ENCODE measurements at places on chromosomes 12 and 14.
A peak's percentile ranks its signal among the peaks of the same experiment; 100 is the strongest.

- no peak for DNase-seq
Measured at GRCh38 chr12:67645601-67646000, 2.9 kb upstream of the DYRK2 start.

- no peak for DNase-seq
Measured at GRCh38 chr14:90034835-90035525, 26.8 kb upstream of the KCNK13 start.

- DNase-seq: no peak
Measured at GRCh38 chr12:47903927-47904712, 674 bp downstream of the VDR start.

DNA sequence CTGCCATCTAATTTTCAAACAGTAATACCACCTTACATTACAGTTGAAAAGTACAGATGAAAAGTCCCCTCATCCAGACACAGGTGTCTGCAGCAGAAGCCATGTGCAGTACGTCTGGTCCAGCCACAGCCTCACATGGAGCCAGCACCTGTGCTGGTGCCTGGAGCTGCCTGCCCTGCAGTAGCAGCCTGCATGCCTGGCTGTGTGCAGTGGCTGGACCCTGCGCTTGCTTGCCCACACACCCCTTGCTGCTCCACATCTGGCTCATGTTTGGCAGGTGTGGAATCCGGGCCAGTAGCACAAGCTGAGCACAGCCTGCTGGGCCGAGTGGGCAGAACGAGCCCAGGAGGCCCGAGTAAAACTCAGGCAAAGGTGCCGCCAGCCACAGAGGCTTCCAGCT is 21.8 kb upstream of the CPM start:
- DNase-seq: no peak

DNA sequence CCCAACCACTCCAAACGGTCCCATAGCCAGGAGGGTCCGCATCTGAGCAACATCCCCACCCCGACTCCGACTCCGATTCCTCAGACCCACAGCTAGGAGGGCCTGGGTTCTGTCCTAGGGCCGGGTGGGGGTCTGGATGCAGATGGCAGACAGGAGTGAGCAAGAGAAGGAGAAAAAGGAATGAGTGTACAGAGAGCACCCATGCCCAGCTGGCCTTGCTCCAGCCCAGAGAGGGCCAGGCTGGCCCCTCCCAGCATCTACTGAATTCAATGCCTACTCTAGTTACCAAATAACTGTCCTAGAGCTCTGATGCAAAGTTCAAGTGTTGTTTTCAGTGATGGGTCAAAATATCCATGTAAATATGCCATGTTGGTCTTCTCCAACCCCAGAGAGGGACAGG is 40.8 kb downstream of the VDR start:
- no peak for DNase-seq

- no peak for DNase-seq
Measured at GRCh38 chr12:89762498-89763170, 54.0 kb upstream of the ATP2B1 start.

DNA sequence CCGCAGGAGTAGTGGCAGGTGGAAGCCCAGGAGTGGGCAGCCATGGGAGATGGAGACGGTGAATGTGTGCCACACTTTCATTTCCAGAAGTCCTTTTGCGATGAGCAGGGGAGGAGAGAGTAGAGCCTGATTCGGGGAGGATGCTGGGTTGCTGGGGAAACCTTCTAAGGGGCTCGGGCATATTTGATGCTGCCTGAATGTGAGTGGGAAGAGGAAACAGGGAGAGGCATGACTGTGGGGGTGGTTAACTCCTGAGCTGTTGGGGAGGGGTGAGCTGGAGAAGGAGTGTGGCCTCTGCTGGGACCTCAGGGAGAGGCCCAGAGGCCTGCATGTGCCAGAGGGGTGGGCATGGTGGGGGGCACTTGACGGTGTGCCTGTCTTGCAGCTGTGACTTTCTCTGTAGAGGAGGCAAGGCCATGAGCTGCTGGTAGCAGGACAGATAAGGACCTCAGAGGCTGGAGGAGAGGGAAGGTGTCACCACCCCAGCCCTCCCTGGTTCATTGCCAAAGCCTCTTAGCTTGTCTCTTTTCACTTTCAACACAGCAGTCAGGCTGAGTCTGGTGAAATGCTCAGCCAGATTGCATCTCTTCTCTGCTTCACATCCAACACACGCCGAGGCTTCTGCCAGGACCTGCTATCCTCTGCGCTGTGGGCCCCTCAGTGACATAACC is 11.4 kb downstream of the GLT1D1 start:
- DNase-seq: no peak

DNA sequence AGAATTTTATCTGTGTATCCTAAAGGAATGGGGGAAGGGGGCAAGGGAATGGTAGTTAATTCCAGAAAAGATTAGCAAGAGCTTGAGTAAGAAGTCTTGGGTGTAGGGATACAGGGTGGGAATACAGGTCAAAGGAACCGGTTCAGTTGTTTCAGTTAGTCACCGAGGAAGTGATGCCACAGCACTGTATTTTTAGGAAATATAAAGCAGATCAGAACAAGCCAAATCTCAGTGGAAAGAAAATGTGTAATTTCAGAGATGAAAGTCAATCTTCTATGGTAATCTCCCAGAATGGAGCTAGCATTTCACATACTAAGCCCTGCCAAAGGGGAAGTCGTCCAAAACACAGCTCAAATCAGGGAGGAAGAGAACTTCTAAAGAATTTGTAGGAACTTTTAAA is 4.7 kb upstream of the TUBA1C start:
- no peak for DNase-seq

DNA sequence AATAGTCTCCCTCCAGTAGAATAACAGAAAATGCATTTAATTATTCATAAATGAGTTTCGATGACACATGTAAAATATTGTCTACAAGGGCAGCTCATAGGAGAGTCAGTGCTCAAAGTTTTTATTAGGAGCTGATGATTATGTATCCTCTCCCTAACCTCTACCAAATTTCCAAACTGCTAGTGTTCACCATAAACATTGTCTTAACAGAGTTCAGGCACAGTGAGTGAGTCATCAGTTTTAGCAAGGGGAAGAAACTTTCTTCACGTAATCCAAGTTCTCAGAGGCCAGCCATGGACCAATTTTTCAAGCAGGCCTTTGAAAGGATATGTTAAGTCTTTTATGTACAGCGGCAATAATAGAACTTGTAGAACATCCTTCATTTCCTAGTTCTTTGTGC is 649.2 kb upstream of the MIS18BP1 start:
- no peak for DNase-seq

DNA sequence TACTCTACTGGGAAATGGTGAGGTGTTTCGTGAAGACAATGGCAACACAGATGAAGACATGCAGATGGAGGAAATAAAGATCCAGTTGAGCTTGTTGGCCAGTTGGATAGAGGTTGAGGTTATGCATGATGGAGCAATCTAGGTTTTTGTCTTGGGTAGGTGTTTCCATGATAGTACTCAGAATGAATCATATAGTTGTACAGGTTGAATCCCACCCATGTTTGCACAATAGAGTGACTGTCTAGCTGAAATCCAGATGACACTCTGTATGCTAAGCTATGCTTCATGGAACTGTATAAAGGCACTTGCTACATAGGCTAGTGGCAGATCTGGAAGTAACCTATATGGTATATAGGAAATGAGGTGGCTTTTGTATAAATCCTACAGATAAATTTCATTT is 264.9 kb downstream of the NAV3 start:
- DNase-seq: no peak

- no peak for DNase-seq
Measured at GRCh38 chr12:72631926-72632685, 359.9 kb downstream of the TRHDE start.

DNA sequence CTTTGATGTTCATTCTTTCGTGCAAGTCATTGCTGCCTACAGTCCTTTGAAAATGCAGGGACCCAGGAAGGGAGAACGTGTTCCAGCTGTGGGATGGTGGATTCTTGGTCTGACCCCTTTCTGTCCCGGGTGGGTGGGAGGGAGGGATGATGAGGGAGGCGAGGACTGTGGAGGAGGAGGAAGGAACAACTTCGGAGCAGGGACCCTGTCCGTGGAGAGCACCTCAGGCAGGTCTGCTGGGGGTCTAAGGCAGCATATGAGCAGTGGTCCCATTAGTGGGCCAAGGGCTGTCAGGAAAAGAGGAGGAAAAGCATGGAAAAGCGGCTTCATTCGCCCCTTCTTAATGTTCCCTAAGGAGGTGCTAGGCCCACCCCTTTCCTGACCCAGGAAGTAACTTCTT is 36.0 kb downstream of the CACNA2D4 start:
- DNase-seq: no peak

DNA sequence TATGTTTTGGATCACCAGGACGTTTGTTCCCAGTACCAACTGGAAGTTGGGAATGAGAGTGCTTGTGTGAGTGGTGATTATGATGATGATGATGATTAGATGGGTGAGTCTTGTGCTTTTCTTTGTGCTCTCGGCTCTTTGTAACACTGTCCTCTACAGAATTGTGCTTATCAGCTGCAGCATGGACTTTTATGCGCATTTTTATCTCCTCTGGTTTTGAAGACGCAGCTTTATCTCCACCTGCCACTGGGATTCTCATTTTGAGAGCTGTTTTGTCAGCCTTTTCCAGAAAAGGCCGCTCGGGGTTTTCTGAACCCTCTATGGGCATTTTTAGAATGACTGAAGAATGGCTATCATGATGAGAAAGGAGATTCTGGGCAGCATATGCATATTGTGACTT is 11.5 kb upstream of the KANSL2 start:
- DNase-seq: no peak

GRCh38 chr12:2240390-2240789 is 187.6 kb downstream of the CACNA1C start:
- no peak for DNase-seq

- DNase-seq: no peak
Measured at GRCh38 chr12:119802472-119802871, 74.6 kb downstream of the CIT start.

- peak; percentile 72 for DNase-seq
Measured at GRCh38 chr14:97978341-97978740, 1181.2 kb downstream of the VRK1 start.

DNA sequence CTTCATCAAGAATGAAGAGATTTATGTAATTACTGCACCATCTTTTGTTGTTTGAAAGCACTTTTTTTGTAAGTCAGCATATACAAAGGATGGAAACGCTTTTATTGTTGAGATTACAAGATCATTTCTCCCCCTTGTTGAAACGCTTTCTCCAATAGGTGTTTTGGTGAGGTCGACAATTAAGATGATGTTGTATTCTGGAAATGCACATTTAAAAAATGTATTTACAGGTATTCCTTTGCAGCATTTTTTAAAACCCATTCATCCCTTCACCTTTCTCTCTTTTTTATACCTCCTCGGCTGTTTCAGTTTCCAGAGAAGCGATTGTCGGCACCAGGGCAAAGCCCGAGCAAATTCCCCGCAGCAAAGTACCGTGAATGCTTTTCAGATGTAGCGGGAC is 499.9 kb downstream of the VRK1 start:
- no peak for DNase-seq

- no peak for DNase-seq
Measured at GRCh38 chr14:51873221-51873893, 12.9 kb downstream of the GNG2 start.

DNA sequence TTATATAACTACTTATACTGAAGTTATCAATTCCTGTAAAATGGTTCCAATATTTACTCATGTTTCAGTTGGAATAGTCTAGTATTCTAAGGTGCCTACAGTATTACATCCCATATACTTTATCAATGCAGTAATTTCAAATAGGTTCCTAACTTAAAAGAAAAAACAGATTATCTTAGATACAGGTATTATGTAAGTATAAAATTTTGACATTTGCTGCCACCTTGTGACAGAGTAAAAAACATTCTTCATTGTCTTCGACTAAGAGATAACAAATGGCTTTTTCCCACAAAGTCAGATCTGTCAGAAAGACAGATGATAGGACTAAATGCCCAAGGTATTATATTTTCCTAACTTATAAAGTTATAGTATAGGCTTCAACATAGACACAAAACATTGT is 78.7 kb downstream of the TXNDC16 start:
- peak; percentile 35 for DNase-seq
